Endothelial cell of umbilical vein (primary cell): ENCODE measurements at places on chromosomes 2 and 18. TPM values are rescaled to one million over a fixed set of nuclear protein-coding genes. Genes with fewer than 3 reads are reported as not detected.

The SF3B1 gene
- 271 and 321 TPM in 2 replicates for polyA plus RNA-seq

The PLB1 gene
- 0.08 and 0.75 TPM in 2 replicates for polyA plus RNA-seq

The PMAIP1 gene
- 7.3 and 7.6 TPM in 2 replicates for polyA plus RNA-seq

The MC5R gene
- not detected in 2 replicates for polyA plus RNA-seq

The CCDC121 gene
- polyA plus RNA-seq, result 0.92 and 1.2 TPM in 2 replicates

The CERKL gene
- not detected in 2 replicates for polyA plus RNA-seq

The SULT1C4 gene
- 12.0 and 17.2 TPM in 2 replicates for polyA plus RNA-seq

The GCKR gene
- polyA plus RNA-seq, result 0.33 and 0.52 TPM in 2 replicates

The OR6B2 gene
- not detected in 2 replicates for polyA plus RNA-seq

The ZNF397 gene
- 1.1 and 1.5 TPM in 2 replicates for polyA plus RNA-seq

The RMC1 gene
- polyA plus RNA-seq, result 26.2 and 27.4 TPM in 2 replicates

The MALL gene
- polyA plus RNA-seq, result 26.3 and 31.5 TPM in 2 replicates

The CD8B gene
- not detected in 2 replicates for polyA plus RNA-seq

The IKZF2 gene
- polyA plus RNA-seq, result 0.08 and 0.16 TPM in 2 replicates

The SRD5A2 gene
- not detected in 2 replicates for polyA plus RNA-seq

The CCDC178 gene
- polyA plus RNA-seq, result 1.6 TPM in 2 replicates

The MAL gene
- polyA plus RNA-seq, result not detected in 2 replicates

The CYP26B1 gene
- polyA plus RNA-seq, result 0.06 and 0.30 TPM in 2 replicates
